ENCODE measurements at places on chromosomes 2 and 18. TPM values are rescaled to one million over a fixed set of nuclear protein-coding genes. Genes with fewer than 3 reads are reported as not detected.
A peak's percentile ranks its signal among the peaks of the same experiment; 100 is the strongest.

DNA sequence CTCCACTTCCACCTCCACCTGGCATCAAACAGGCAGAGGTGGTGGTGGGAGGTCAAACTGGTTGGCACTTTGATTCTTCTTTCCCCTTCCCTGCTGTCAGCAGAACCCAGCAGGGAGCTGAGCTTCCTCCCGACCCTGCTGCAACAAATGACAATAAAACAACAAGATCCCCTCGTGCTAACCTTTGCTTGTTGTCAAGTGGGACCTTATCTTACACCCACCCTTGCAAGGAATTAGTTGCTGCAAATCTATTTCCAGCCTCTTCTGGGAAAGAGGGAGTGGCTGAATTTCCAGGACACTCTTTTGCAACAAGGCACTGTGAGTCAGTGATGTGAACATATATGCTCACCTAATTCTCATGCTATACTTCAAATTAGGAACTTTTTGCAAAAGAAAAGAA lies 655.1 kb downstream of the DSC3 start:
- no peak for DNase-seq

DNA sequence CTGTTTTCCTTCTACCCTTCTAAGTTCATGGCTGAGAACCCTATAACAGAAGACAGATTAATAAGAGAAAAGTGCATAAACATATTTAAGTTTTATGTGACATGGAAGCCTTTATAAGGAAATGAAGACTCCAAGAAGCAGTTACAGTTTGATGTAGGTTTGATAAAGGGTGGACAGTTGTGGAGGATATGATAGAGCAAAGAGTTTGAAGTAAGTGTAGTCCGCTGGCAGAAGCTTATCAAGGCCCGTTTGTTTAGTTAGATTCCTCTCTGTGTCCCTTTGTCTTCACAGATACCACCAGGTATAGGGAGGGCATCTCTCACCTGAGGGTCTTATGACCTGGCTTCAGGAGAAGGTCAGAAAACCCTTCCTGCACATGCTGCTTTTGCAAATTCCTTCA lies 10.4 kb upstream of the CASP8 start:
- DNase-seq: no peak

GRCh38 chr18:28063926-28064325 lies 113.0 kb downstream of the CDH2 start:
- DNase-seq: no peak

DNA sequence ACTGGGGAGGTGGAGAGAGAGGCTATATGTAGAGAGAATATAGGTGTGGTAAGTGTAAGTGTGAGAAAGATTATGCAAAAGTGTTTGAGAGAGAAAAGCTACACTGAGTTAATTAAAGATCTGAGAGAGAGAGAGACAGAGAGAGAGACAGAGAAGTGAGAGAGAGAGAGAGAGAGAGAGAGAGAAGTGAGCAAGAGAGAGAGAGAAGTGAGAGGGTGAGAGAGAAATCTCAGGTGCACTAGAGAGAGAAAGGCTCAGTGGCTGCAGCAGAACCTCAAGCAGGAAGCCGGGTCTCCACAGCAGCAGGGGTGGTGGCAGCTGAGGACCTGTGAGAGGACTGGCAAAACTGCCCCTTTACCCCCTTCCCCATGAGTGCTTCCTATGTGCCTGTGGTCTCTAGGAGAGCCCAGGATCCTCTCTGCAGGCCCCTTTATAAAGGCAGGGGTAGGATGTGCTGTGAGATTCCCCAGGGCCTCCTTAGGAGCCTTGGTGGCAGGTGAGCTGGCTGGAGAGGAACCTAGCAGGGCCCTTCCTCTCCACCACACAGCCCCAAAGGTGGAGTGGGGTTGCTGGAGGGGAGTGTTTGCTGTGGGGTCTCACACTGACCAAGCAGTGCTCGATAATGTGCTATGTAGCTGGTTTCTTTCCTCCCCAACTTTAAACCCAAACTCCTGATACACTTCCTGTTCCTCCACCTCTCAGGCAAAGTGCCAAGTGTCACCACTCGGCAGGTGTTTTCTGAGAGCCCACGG lies 52.6 kb downstream of the SLC4A5 start:
- no peak for DNase-seq

- no peak for DNase-seq
Observed at GRCh38 chr2:106581755-106582147, 94.6 kb downstream of the CD8B2 start.

GRCh38 chr18:13147130-13147529 lies 71.4 kb upstream of the LDLRAD4 start:
- DNase-seq: peak; percentile 74

DNA sequence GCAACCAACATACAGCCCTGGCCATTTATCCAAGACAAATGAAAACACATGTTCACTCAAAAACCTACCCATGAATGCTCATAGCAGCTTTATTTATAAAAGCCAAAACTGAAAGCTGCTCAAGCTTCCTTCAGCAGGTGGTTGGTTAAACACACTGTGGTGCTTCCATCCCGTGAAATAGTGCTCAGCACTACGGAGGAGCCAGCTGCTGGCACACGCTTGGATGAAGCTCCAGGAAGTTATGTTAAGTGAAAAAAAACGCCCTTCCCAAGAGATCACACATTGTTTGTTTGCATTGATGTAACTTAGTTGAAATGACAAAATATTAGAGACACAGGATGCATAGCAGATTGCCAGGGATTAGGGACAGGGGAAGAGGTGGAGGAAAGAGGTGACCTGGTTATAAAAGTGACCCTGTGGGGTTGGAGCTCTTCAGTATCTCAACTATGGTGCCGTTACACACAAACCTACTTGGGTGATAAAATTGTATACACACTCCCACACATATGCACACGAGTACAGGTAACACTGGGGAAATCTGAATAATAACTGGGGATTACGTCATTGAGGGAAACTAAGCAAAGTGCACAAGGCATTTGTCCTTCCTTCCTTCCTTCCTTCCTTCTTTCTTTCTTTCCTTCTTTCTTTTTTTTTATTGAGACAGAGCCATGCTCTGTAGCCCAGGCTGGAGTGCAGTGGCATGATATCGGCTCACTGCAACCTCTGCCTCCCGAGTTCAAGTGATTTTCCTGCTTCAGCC lies 6.2 kb upstream of the ALPG start:
- no peak for DNase-seq

DNA sequence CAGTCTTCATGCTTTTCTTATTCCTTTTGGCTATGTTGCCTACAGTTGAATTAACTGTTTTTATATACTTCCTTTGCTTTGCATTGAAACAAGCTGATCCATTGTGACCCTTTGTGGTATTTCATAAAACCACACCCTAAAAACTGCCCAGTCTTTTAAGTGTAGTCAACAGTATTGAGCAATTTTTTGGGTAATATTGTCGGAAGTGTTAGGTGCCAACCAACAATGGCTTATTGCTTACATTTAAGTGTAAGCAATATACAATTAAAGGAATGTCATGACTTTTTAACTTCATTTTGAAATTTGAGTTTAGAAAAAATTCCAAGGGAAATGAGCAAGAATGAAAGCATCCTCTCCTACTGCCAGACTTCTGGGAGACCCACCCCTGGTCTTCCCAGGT lies 174.1 kb downstream of the NEDD4L start:
- no peak for DNase-seq

DNA sequence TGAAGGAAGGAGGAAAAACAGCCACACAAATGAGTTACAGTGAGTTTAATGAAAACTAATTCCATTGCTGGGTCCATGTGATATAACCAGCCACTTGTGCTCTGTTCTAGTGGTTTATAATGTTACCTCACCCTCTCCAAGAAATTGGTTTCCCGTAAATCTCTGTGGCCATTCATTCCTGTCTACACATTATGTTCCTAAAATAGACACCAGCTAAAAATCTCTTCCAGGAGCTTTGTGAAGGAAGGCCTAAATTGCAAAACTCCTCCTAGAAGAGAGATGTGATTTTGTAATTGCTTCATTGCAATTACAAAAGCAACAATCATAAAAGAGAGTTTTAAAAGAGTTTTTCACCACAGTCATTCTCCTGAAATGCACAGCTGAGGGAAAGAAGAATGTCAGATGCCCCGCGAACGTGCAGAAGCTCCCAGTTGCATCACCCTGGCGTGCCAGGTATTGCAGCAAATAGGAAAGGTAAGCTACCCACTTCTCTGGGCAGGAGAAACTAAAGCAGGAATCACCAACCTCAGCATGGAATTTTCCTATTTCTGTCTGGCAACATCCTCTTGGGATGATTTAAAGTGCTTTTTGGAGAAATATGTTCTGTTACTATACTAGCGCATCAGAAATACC lies 1.7 kb downstream of the SCN1A start:
- DNase-seq: peak; percentile 55

DNA sequence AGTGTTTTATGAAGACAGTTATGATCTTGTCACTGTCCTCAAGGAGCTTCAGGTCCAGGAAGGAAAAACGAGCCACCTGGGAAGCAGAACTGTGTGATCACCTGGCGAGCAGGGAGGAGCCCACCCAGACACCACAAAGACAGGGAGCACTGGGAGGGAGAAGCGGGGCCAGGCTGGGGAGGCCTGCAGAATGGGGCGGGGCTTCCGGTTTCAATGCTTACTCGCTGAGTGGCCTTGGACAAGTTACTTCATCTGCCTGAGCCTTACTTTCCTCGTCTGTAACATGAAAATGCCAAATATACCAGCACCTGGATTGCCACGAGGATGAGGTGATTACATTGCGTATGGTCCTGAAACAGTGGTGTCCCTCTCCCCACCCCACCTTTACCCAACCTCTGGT lies 227.5 kb downstream of the ANKRD30B start:
- no peak for DNase-seq

DNA sequence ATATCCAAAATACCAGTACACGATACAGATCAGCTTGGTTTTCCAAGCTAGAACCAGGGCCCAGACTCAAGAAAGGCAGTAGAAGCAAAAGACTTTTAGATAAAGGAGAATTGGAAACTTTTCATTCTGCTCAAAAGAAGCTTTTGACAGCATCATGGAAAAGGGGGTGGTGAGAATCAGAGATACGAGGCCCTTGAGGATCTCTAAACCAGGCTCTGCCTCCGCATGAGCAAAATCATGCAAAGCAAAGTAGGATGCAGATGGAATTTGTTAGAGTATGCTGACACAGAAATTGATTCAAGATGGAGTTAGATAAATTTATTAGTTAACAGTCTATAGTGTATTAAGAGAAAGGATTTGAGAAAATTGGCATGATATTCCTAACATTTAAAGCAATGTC lies 39.8 kb downstream of the FAM98A start:
- no peak for DNase-seq

DNA sequence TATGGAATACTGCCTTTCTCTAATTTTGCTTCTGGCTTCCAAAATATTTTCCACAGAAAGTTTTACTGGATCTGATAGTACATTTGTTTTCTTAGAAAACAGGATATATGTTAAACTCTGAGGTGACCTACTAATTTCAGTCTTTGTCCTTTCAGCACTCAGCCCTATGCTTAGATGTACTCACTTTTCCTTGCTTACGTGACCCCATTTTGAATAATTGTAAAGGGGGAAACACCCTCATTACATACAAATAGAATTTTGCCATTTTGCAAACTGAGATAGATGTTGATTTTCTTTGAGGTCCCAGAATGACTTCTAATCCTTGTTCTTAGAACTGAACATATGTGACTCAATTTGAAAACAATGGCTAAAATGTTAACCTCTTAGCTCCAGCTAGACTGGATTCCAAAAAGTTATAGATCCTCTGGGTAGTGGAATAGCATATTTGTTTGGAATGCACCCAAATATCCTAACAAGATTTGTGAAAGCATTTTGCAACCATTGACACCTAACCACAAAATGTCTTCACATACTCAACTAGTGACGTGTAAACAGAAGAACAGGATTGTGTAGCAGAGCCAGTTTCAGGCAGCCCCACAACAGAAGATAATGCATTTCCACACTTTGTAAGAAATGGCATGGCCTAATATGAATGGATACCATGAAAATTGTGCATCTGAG lies 44.8 kb upstream of the EHBP1 start:
- no peak for DNase-seq

DNA sequence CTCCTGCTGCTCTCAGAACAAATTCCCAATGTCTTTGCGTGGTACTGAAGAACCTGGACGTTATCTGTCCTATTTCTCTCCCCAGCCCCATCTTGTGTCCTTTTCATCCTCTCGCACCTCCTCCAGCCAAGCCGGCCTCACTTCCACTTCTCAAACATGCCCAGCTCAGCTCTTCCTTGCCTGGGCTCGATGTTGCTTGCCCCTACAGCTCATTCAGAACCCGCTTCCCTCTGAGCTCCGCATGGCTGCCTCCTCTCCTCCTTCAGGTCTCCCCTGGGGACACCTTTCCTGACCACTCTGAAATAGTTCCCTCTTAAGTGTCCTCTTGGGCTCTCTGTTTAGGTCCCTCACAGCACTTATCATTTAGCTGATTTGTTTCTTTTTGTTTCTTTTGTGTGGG lies 6.7 kb upstream of the SMARCAL1 start:
- DNase-seq: no peak

DNA sequence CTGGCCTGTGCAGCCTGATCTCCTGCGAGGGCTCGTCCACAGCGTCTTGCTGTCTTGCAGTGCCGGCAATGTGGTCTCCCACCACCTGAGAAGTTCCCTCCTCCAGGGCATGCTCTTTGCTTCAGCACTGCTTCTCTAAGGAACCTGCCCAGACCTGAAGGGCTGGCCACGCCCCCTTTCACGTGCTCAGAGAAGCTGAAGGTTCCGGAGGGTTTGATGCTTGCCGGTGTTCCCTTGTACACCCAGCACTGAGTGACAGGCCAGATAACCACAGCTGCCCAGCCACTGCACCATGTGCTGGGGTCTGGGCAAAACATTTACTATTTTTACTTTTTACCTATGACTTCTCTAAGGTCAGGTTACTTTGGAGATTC lies 1.7 kb upstream of the POLR2D start:
- peak; percentile 89 for DNase-seq

GRCh38 chr2:59530258-59530657 lies 1023.2 kb downstream of the BCL11A start:
- no peak for DNase-seq

GRCh38 chr2:66577321-66578053 lies 142.6 kb downstream of the MEIS1 start:
- DNase-seq: no peak

DNA sequence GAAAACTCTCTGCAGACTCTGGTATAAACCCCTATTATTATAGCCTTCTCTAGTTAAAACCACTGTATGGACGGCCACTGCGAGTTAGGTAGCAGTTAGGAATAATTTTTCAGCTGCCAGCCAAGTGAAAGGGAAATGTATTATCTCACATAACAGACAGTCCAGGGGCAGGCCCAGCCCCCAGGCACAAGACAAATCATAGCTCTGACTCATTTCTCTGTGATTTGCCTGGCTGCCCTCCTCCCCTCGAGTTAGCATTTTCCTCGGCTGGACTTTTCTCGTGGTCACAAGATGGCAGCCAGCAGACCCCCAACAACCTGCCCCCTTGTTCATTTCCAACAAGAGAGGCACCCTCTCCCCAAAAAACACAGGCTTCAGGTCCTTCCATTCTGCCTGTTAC lies 10.5 kb downstream of the VIT start:
- no peak for DNase-seq

GRCh38 chr18:35590935-35591334 lies 9.4 kb downstream of the GALNT1 start:
- DNase-seq: no peak

- no peak for DNase-seq
Observed at GRCh38 chr2:82913566-82913965, 1545.5 kb downstream of the SUCLG1 start.

RAD51AP2 gene
- not detected for total RNA-seq

MEP1B gene
- total RNA-seq: not detected

HK2 gene
- total RNA-seq: 86.7 TPM

TBC1D8 gene
- total RNA-seq: 30.2 TPM
